HL-60 (cell line): ENCODE measurements at places on chromosomes 2 and 18.
A peak's percentile ranks its signal among the peaks of the same experiment; 100 is the strongest.

- peak; percentile 80 for DNase-seq
Measured at GRCh38 chr2:231648579-231649174, 56.0 kb downstream of the TEX44 start.

DNA sequence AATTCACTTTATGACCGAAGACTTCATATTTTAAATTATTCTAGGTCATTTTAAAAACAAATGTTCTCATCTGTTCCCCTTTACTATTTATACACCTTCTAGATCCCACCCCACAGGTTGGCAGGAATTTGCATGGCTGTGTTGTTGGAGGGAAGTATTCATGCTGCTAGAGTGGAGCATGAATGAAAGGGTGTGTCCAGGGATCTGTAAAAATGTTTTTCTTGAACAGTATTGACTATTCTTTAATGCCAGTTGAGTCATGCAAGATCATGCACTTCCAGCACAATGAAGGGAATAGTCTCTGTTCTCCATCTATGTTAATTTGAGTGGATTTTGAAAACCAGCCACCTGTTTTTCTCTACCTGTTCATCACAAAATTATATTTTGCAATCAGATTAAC, 52.0 kb upstream of the COL3A1 start:
- DNase-seq, result no peak

GRCh38 chr2:195304310-195304709, 352.7 kb upstream of the SLC39A10 start:
- DNase-seq, result no peak

GRCh38 chr2:34567128-34567527, 968.0 kb upstream of the FAM98A start:
- DNase-seq, result no peak

GRCh38 chr18:50696436-50696835, 123.4 kb downstream of the MRO start:
- no peak for DNase-seq

- DNase-seq, result no peak
Measured at GRCh38 chr2:168246072-168246482, 1.3 kb downstream of the STK39 start.

DNA sequence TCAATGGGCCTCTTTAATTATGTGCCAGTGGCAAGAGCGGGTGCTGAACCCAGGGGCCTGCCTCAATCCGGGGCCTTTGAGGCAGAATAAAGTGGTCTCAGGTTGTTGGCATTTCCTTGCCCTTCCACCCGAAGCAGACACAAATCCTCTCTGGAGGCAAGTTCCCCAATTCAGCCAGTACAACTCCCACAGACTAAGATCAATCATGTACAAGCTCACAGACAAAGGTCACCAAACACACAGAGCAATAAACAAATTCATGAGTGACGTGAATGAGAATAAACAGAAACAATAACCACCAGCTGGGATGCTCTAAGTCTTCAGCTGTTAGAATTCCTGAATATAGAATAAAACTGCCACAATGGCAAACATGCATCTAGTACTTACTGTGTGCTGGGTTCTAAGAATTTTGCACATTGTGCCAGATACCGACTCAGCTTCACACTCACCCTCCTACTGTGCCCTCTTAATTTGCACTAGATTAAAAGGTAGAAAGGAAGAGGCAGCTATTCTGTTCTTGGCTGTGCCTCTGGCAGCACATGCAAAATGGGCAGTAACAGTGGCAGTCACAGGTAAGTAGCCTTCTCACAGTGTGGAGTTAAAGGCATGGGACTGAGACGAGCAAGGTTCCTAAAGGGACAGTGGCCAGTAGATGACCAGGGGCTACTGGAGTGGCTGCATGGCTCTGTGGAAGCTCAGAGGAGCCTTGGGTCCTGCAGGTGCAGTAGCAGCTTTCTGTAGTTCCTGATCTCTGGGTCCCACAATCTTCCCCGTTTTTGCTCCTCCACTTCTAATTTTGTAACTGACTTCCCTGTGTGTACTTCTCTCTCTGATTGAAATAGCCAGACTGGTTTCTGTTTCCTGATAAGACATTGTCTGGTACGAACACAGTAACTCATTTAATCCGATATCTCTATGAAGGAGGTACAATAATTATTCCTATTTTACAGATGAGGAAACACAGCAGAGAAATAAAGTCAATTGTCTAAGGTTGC, 34.6 kb upstream of the IL1B start:
- DNase-seq, result no peak
